Sigmoid colon (tissue), 7 donors: ENCODE measurements at places on chromosomes 12 and 14.

DNA sequence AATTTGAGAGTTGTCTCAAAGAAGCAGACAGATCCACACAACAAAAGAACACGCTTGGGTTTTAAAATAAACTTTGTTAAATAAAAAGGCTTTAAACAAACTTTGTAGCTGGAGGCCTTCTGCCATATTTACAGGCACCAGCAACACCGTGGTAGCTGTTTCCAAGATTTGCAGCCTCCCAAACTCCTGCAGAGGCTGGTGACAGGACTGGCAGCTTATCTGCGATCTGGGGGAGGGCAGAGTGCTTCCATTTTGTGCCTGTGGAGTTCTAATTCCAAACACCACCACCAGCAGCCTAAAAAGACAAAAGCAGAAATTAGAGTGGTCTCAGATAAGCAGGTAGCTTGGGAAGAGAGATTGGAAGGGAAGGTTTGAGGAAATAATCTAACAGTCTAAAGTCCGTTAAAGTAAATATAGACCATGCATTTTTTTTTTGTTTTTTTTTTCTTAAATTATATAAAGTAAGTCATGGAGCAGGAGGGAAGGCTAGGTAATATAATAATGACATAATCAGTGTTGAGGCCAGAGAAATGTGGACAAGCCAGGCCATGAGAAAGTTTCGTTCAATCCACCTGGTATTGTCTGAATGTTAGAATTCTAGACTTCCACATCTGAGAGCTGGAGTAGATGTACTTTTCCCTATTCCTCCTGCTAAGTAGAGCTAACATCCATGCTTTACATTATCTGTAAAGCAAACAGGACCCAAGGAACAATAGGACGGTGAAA lies 69.6 kb upstream of the TMEM132D start:
- no peak overlapping the region for H3K4me3 ChIP-seq
- H3K4me1 ChIP-seq = no peaks in the 10 kb centered on the region
- H3K27ac ChIP-seq = no peak overlapping the region
- no peaks in the 10 kb centered on the region for H3K27me3 ChIP-seq
- no peaks in the 10 kb centered on the region for H3K36me3 ChIP-seq
- no peak for DNase-seq

DNA sequence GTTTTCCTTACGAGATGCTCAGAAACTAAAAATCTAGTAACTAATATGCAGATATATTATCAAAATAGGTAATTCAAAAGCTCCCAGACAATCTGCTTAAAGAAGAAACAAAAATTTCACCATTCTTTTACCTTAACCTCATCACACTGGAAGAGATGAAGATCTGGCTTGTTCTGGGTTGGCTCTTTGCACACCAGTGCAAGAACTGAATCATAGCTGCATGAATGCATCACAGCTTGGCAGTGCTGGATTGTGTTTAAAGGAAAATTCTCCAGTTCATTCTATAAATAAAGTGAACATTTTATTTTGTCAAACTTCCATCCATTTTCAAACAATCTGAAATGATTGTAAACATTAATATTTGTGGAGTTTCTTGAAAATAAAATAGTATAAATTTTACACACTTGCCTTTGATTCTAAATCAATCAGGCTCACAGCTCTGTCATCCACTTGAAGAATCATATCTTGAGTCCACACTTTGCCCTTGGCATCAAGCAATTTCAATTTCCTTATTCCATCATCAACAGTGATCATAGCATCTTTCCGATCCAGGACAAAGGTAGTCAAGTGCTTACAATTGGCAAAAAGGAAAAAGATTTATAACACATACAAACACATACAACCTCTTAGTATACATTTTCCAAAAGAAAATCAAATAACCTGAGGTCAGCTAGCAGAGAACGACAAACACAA lies 119.8 kb downstream of the EPS8 start:
- H3K4me3 ChIP-seq = no peak overlapping the region
- no peak for DNase-seq
- H3K27me3 ChIP-seq = no peaks in the 10 kb centered on the region
- peak overlapping the region; percentile 3 for H3K27ac ChIP-seq
- H3K36me3 ChIP-seq = no peaks in the 10 kb centered on the region
- H3K4me1 ChIP-seq = peaks cover 17% of the 10 kb centered on the region

DNA sequence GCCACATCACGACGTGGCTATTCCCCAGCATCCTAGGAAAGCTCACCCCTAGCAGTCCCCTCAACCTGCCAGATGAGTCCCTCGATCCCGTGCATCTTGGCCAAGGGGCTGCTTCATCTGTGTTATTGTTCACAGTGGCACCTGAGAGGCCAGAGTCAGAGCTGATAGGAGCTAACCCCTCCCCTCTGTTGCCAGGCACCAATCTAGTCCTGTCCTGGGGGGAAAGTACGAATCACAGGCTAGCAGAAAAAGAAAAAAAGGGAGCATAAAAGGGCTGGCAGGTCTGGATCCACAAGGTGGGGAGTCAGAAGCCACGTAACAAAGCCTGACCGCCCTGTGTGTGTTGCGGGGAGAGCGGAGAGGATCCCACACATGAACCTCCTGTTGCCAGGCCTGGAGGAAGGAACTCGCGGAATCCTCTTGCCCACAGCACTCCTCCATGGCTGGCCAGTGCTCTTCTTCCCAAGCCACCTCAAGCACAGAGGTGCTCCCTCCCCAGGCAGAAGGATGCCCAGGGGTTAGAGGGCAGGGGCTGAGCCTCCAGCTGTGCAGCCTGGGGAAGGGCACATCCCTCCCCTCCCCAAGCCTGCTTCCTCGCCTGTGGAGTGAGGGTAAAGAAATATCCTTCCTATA lies 91.8 kb downstream of the ITPK1 start:
- no peak overlapping the region for H3K4me3 ChIP-seq
- no peaks in the 10 kb centered on the region for H3K27me3 ChIP-seq
- no peak for DNase-seq
- peaks cover 27% of the 10 kb centered on the region for H3K4me1 ChIP-seq
- H3K36me3 ChIP-seq = no peaks in the 10 kb centered on the region

DNA sequence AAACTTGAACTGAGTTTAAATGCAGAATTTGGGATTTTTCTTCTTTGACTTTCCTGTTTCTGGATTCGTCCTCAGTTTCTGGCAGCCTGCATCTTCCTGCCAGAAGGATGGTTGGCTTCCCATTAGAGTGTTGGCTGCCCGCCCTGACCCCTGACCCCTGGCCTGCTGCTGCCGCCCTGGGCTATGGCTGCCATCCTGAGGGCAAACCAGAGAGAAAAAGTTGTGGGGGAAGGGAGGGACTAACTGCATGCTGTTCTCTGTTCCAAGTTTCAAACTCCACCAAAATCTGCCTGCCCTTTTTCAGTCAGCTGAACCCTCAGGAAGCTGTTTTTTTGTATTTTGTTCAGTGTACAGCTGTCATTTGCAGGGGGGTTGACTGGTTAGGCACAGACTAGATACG lies 48.4 kb downstream of the FNTB start:
- H3K36me3 ChIP-seq = peaks cover 8% of the 10 kb centered on the region
- H3K4me3 ChIP-seq = no peak overlapping the region
- H3K27ac ChIP-seq = no peak overlapping the region
- no peaks in the 10 kb centered on the region for H3K27me3 ChIP-seq
- H3K4me1 ChIP-seq = no peaks in the 10 kb centered on the region

DNA sequence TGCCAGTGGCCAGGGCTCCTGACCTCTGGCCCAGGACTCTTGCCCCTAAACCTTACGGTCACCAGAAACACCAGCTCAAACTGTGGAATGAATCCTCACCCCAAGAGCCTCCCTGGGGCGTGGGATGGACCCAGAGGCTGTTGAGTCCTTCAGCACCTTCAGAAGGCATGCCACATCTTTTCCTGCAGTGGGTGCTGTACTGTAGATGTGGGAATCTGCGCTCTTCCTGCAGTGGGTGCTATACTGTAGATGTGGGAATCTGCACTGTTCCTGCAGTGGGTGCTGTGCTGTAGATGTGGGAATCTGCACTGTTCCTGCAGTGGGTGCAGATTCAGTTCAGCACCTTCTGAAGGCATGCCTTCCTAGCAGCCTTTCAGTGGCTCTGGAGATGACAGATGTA lies 1.2 kb downstream of the KRT82 start:
- no peak overlapping the region for H3K27ac ChIP-seq
- H3K4me3 ChIP-seq = no peak overlapping the region
- no peaks in the 10 kb centered on the region for H3K4me1 ChIP-seq
- H3K36me3 ChIP-seq = no peaks in the 10 kb centered on the region

DNA sequence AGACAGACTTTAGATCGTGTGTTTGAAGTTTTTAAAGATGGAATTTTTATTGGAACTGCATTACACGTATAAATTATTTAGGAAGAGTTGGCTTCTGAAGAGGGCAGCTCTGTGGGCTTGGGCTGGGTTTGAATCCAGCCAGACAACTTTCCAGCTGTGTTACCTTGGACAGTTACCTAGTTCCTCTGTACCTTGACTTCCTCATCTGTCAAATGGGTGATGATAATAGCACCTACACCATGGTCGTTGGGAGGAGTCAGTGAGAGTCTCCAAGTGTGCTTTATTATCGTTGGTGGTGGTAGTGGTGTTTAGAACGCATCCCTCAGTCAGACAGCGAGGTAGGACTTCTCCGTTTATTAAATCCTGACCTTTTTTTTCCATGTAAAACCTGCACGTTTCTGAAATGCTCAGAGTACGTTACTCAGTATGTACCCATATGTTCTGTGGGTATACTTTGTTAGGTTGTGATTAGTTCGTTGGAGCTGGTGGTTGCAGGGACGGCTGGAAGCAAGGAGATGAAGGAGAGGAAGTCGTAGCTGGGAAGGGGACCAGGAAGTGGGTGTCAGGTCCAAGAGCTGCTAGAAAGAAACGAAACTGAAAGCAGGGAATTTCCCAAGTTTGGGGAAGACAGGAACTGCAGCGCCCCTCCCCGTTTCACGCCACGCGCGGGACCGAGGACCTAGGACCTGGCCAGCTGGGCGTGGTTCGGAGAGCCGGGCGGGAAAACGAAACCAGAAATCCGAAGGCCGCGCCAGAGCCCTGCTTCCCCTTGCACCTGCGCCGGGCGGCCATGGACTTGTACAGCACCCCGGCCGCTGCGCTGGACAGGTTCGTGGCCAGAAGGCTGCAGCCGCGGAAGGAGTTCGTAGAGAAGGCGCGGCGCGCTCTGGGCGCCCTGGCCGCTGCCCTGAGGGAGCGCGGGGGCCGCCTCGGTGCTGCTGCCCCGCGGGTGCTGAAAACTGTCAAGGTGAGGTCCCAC lies at the start of gene OAS3:
TSS of gene OAS3 (plus strand) at position 734 of the 979 bp plus-strand sequence. CDS start at position 791, 57 bp downstream.
- H3K27me3 ChIP-seq = no peaks in the 10 kb centered on the region
- H3K4me1 ChIP-seq = peaks cover 17% of the 10 kb centered on the region
- peak within 1 kb of the TSS; percentile 76 for H3K27ac ChIP-seq
- H3K4me3 ChIP-seq = peak within 1 kb of the TSS; percentile 55
- H3K36me3 ChIP-seq = no peaks in the 10 kb centered on the region

- H3K4me1 ChIP-seq = no peaks in the 10 kb centered on the region
- no peak overlapping the region for H3K4me3 ChIP-seq
- H3K27me3 ChIP-seq = no peaks in the 10 kb centered on the region
- H3K27ac ChIP-seq = no peak overlapping the region
Measured at GRCh38 chr12:68042212-68042699, 53.0 kb downstream of the IFNG-AS1 start.

DNA sequence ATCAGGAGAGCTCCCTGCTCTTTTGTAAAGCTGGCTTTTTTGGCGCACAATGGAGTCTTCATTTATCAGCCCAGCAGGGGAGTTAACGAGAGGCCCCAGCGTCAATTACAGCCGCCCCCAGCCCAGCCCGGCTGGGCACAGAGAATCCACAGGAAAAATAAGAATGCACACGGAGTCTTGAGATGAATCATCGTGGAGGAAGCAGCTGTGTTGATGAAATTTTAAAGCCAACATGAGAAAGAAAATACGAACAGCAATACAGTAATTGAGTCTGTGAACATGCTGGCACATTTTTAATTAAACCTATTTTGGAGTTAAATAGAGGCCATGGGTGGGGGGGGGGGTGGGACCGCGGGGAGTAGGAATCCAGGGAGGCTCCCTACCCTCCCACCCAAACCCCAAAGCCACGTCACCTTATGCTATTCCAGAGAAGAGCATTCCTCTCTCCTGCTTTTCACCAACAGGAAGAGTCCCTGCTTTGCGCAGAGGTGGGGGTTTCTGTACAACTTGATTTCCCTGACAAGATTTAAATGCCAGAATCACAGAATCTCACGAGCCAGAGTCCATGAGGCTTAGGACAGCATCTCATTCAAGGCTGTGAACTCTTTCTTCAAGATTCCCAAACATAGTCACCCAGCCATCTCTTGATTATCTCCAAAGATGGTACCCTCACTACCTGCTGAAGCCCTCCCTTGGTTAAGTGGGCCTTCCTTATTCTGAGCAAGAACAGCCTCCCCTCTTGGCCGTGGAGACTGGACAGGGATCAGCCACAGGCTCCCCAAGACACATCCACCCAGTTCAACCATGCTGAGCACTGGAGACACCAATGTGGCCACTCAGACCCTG lies 50.3 kb downstream of the CCNK start:
- peaks cover 61% of the 10 kb centered on the region for H3K4me1 ChIP-seq
- H3K4me3 ChIP-seq = no peak overlapping the region
- H3K27me3 ChIP-seq = no peaks in the 10 kb centered on the region
- H3K36me3 ChIP-seq = no peaks in the 10 kb centered on the region
- H3K27ac ChIP-seq = peak overlapping the region; percentile 65

DNA sequence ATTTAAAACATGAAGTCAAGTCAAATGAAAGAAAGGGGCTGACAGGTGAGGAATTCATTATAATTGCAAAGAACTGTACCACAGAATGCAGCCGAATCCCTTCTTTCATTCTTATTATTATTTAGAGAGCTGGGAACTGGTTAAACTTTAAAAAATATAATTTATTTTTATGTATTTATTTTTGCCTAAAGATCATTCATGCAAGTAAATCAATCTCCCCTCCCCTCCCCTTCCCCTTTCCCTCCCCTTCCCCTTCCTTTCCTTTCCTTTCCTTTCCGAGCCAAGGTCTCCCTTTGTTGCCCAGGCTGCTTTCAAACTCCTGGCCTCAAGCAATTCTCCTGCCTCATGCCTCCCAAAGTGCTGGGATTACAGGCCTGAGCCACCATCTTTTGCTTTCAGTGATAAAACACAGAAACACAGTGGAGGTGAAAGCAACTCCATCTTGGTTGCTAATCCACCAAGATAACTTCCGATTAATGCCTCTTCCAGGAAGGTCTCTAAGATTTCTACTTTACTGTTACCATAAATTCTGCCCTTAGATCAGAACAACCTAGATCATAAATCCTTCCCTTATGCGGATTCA lies 6.0 kb upstream of the UBC start:
- H3K36me3 ChIP-seq = no peaks in the 10 kb centered on the region
- DNase-seq = no peak
- H3K27me3 ChIP-seq = no peaks in the 10 kb centered on the region
- peaks cover 37% of the 10 kb centered on the region for H3K4me1 ChIP-seq

- no peak overlapping the region for H3K4me3 ChIP-seq
- no peaks in the 10 kb centered on the region for H3K27me3 ChIP-seq
- H3K27ac ChIP-seq = peak overlapping the region; percentile 77
- H3K4me1 ChIP-seq = no peaks in the 10 kb centered on the region
Measured at GRCh38 chr12:92027243-92027642, 118.4 kb downstream of the BTG1 start.

GRCh38 chr12:71708658-71709057 lies 22.8 kb downstream of the TMEM19 start:
- no peak overlapping the region for H3K27ac ChIP-seq
- no peak for DNase-seq
- H3K36me3 ChIP-seq = no peaks in the 10 kb centered on the region
- H3K4me1 ChIP-seq = no peaks in the 10 kb centered on the region
- H3K27me3 ChIP-seq = no peaks in the 10 kb centered on the region
